HT1080 (cell line): ENCODE measurements at places on chromosomes 12 and 14.
A peak's percentile ranks its signal among the peaks of the same experiment; 100 is the strongest.

GRCh38 chr12:11704089-11704488, 54.6 kb downstream of the ETV6 start:
- no peak for DNase-seq

DNA sequence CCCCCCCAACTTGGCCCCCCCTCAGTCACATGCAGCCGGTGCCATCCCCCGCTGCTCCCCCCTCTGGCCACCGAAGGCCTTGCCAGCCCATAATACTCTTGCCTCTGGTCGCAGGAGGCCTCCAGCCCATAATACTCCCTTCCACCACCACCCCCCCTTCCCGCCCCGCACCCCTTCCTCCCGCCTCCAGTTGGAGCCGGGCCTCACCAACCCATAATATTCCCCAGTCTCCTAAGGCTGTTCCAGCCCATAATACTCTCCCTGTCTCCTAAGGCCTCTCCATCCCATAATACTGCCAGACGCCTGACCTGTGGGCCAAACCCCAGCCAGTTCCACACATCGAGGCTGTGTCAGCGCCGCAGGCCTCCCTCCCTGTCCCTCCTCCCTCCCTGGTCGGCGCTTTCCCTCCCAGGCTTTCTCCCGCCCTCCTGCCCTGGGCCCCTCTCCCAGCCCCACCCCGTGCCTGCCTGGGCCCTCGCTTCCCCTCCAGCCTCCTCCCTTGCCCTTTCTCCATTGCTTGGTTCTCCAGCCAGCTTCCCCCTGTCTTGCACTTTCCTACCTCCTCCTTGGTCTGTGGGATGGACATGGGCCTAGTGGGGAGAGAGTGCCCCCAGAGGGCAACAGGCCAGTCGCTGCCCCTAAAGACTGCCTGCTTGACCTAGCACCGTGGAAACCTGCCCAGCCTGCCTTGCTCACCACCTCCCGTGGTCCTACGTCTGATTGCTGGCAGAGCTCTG, 6.8 kb upstream of the CHD4 start:
- DNase-seq, result peak; percentile 96

DNA sequence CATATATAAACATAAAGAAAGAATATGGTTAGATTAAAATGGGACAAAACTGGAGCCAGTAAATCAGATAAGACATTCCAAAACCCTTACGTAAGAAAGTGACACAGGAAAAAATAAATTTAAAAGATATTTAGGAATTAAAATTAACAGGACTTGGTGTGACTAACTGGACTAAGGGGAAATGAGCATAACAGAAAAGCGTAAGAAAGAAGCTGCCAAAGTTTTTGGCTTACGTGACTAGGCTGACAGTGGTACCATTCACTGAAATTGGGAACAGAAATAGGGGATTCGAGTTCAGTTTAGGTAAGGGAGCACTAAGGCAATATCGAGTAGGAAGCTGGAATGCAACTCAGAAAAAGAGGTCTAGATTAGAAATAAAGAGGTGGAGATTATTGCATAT, 7.8 kb downstream of the CDK17 start:
- no peak for DNase-seq

GRCh38 chr14:45084946-45085346, 1.0 kb downstream of the PRPF39 start:
- no peak for DNase-seq

GRCh38 chr14:93532541-93532940, 101.8 kb downstream of the UNC79 start:
- no peak for DNase-seq

- peak; percentile 25 for DNase-seq
Observed at GRCh38 chr14:69363055-69363454, 35.0 kb downstream of the ERH start.

DNA sequence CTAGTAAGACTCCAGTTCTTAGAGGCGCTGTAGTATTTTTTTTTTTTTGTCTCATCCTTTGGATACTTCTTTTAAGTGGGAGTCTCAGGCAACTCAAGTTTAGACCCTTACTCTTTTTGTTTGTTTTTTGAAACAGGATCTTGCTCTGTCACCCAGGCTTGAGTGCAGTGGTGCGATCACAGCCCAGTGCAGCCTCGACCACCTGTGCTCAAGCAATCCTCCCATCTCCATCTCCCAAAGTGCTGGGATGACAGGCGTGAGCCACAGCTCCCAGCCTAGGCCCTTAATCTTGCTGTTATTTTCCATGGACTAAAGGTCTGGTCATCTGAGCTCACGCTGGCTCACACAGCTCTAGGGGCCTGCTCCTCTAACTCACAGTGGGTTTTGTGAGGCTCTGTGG, 21.3 kb downstream of the GPRC5A start:
- DNase-seq, result no peak

- DNase-seq, result no peak
Observed at GRCh38 chr14:87196436-87196835, 796.5 kb downstream of the GALC start.

DNA sequence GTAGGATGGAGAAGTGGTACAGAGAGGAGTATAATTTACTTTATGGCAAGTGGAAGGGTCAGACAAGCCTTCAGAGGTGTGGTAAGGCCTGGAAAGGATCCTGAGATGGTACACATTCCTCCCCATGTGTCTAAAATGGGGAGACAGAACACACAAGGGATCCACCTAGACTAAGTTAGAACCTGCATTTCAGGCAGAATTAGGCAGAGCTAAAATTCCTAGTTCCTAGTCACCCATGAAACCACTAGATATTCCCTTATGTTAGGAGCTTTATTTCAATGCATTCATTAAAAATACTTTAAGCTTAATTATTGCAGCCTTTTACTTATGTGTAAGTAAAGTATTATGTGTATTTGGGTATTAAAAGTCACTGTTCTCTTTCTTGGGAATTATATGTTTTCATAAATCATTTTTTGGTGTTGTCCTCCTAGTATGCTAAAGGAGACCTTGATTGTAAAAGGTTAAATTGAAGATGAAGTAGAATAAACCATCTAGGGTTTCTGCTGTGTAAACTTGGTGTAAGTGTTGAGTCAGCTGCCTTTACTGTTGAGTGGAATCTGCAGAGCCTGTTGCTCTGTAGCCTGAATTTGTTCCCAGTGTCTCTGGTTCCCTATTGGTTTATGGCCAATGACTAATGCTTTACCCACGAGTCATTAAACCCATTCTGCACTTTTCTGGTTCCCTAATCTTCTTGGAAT, 423.2 kb downstream of the ATP23 start:
- DNase-seq, result peak; percentile 95

DNA sequence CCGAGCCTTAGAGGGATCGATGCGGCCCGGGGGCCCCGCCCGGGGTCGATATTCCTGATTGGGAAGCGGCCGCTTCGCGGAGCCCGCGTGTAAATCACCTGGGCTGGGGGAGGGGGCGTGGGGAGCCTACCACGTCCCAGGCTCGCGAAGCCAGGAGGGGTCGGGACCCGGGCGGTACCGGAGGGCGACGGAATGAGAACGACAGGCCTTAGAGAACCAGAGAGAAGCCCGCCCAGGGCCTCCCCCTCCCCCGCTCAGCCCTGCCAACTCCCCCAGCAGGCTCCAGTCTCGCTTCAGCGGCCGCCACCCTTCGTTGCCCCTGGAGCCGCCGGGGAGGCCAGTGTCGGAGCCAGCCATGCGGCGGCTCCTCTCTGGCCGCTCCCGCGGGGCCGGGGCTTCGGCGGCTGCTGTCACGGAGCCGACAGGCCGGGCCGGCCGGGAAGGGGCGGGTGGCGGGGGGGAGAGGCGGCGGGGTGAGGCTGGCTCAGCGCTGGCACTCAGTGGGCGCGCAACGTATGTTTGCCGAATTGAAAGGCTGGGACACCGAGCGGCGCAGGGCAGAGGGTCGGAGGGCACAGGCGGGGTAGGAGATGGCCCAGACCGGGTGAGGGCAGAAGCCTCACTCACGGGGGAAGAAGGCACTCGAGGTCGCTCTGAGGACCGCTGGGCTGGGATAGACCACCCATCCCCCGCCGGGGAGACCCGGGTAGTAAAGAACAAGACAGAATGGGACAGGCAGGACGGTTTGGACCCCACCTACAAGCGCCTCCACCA, 1.4 kb upstream of the DNAJC22 start:
- no peak for DNase-seq

GRCh38 chr14:71576472-71576871, 355.8 kb upstream of the RGS6 start:
- no peak for DNase-seq

DNA sequence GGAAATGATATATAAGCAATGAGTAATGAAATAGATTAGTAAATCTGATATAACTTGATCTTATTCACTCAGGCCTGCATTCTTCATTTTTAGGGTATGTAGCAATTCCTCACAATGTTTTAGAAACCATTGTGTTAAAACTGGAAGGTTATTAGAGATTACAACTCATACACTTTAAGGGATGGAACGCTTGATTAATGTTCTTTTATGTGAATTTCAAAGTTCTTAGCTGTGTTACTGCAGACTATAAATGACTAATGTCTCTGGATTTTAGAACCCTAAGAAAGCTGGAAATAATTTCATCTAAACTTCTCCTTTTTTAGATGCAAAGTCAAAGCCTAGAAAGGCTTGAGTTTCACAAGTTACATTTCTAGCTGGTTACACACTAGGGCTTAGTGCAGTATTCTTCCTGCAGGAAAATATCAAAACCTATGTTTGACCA, 148.2 kb upstream of the CLEC14A start:
- peak; percentile 13 for DNase-seq

DNA sequence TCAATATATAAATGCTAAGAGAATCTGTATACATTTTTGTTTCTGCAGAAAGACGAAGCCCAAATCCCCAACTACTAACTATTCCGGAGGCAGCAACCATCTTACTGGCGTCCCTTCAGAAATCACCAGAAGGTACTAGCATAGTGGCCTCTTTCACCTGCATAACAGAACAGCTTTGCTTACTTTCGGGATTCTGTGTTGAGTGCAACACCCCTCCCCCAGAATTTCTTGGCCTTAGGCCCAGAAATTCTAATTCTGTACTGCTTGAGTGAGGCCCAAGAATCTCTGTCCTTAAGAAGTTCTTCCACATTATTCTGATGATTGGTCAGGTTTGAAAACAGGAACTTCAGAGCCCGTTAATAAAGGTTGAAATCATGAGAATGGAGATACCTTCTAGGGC, 2.9 kb downstream of the SPX start:
- DNase-seq, result no peak

- DNase-seq, result no peak
Observed at GRCh38 chr12:29980304-29980703, 196.6 kb upstream of the TMTC1 start.

- peak; percentile 81 for DNase-seq
Observed at GRCh38 chr14:50452979-50453705, 56.5 kb upstream of the CDKL1 start.

GRCh38 chr12:110538869-110539622, 36.9 kb downstream of the RAD9B start:
- DNase-seq, result no peak

DNA sequence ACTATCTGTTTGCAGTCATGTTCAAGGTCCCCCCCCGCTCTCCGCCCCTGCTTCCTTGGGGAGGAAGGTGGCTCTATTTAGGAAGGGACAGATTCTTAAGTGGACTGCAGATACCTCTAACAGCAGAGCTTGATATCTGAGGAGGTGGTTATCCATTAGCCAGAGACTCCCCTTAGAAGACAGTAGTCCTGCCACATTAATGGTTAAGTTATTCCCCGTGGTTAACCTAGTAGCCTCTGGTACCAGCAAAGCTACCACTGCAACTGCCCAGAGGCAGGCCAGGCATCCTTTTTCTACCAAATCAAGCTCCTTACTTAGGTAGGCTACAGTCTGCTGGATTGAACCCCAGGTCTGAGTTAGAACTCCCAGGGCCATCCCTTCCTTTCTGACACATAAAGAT, 162.1 kb upstream of the AVPR1A start:
- no peak for DNase-seq

DNA sequence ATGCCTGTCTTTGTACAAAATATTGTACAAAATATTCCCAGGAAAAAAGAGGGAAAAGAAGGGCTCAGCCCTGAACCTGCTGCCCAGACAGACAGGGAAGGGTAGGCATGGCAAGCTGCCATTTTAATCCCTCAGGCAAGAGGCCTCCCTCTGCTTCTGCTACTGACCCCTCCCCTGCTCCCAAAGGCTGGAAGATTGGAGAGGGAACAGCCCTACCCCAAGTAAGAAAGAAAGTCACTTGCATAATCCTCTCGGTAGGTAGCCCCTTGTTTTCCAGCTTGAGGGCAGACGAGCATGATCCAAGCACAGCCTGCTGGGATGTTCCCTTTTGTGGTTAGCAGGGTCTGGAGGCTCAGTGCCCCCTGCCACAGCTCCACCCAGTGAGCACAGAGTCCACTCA, 20.7 kb downstream of the ADCY6 start:
- DNase-seq, result no peak

GRCh38 chr12:111314953-111315539, 53.8 kb downstream of the PHETA1 start:
- peak; percentile 62 for DNase-seq

DNA sequence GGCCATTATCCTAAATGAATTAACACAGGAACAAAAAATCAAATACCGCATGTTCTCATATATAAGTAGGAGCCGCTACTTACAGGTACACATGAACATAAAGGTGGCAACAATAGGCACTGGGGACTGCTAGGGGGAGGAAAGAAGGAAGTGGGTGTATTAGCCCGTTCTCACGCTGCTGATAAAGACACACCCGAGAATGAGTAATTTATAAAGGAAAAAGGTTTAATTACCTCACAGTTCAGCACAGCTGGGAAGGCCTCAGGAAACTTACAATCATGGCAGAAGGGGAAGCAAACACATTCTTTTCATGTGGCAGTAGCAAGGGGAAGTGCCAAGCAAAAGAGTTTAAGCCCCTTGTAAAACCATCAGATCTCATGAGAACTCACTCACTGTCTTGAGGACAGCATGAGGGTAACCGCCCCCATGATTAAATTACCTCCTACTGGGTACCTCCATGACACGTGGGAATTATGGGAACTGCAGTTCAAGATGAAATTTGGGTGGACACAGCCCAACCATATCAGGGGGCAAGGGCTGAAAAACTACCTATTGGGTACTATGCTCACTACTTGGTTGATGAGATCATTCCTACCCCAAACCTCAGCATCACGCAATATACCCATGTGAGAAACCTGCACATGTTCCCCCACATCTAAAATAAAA, 16.4 kb upstream of the MIA2 start:
- DNase-seq, result peak; percentile 63

DNA sequence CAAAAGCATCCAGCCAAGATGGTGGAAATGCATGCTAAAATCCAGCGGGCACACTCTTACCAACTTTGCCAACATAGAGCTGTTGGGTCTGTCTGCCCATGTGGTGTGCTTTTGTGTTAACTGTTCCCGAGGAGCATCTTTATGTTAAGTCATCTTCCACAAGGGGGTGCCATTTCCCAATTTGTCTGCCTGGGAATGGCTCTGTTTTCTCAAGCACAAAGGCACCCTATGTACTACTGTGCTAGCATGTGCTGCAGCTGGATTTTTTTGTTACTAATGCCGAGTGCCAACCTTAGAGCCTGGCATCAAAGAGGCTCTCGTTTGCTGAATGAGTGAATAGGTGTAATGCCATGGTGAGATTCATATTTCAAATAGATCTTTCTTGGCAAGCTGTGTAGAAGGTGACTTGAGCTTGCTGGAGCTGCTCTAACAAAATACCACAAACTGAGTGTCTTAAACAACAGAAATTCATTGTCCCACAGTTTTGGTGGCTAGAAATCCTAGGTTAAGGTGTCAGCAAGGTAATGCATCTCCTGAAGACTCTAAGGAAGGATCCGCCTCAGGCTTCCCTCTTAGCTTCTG, 74.3 kb downstream of the TRHDE start:
- DNase-seq, result peak; percentile 79
